ENCODE measurements at places on chromosomes 7 and 10.

DNA sequence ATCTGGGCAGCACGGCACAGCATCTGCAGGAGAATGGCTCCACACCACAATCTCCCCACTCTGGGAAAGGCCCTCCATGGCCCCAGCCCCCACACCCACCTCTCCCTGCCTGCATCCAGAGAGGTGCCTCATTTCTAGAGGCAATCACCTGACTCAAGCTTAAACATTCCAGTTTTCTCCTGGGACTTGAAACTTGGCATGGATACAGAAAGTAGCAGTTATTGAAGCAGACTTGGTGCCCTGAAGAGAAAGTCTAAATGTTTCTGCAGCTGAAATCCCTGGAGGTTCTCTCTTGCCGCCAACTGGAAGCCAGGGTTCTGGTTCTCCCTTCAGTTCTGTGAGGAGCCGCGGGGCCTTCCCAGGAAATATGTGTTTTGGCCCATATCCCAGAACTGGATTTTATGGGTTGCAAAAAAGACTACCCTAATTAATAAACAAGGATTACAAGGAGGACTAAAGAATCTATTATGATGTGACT is 122.8 kb downstream of the SKIDA1 start:
- no peak for DNase-seq

GRCh38 chr10:68897336-68897741 is 3.8 kb upstream of the DDX50 start:
- no peak for DNase-seq

DNA sequence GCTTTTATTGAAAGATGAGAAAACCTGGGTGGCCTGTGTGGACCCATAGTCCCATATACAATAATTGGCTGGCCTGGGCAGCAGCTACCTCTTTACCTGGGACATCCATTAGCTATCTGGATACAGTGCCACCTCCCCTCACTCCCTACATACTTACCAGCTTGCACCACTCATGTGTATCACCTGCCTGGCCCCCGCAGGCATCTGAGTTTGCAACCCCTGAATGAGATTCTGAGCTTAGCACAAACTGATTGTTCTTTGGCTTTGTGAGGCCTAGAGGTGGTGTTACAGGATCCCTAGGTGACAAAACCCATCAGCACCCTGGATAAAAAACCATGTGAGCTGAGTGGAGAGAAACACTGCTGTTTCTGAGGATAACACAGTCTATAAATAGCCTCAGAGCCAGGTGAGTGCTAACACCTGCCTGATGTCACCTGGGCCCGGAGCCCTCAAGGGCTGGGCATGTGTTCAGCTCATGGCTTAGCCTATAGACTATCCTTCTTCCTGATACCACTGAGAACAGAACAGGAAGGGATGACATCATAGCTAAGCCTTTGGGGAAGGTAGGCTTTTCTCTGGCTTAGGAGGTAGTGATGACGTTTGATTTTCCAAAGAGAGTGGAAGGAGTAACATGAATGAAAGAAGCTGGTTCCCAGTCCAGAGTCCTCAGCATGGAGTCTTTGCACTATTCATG is 2.6 kb upstream of the PPIF start:
- DNase-seq, result no peak

DNA sequence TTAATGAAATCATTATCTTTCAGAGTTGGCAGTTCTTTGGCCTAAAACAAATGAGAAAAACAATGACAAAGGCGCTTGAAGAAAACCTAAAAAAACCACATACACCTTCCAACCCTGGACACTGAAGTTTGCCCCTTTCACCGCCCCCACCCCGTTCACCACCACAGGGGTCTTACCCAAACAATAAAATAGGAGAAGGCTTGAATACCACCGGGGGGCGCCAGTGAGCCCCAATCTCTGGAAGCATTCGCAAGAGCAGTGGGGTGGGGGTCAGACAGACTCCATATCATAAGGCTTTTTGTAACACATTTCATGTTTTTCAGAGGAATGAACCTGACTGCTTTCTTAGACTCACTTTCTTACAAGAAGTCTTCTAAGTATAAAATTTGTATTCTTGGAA is 163.6 kb downstream of the PIP4K2A start:
- DNase-seq, result peak; percentile 49

- no peak for DNase-seq
These were observed 144.1 kb downstream of the HERPUD2 start for GRCh38 chr7:35550831-35551230.

DNA sequence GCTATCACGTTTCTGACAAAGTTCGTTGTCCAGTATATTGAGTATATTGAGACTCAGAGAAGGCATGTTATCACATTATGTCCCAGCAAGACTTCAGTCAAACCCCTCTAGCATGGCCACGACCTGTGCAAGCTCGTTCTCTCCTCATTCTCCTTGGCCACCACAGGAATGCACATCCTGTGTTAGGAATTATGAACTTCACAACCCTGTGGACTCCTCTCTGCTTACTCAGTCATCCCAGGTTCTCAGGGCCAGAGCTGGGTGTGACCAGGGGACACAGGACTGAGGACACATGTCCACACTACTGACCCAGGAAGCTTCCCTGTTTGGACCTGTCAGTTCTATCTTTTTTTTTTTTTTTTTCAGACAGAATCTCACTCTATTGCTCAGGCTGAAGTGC is 4.4 kb downstream of the SH2D4B start:
- no peak for DNase-seq

DNA sequence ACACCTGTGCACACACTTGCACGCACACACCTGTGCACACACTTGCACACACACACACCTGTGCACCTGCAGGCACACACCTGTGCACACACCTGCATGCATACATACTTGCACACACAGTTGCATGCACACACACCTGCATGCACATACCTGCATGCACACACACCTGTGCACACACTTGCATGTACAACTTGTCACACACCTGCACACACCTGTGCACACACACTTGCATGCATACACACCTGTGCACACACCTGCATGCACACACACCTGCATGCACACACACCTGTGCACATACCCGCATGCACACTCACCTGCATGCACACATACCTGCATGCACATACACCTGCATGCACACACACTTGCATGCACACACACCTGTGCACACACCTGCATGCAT is 150.1 kb upstream of the RHEB start:
- no peak for DNase-seq

DNA sequence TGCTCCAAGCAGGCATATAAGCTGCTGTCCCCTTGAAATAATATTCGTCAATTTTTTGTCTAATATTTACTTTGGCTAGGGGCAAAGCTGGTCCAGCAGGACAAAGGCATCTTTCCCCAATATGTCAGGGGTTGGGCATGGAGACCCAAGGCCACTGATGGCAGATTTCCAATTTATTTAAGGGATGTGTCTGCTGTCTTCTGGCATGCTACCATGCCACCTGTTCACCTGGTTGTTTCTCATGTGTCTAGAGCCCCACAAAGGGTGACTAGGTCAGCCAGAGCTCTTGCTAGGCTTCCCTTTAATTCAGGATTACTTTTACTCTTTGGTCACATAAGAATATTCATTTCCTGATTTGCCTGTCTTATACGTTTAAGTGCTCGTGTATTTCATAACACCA is 22.1 kb upstream of the SYPL1 start:
- no peak for DNase-seq

DNA sequence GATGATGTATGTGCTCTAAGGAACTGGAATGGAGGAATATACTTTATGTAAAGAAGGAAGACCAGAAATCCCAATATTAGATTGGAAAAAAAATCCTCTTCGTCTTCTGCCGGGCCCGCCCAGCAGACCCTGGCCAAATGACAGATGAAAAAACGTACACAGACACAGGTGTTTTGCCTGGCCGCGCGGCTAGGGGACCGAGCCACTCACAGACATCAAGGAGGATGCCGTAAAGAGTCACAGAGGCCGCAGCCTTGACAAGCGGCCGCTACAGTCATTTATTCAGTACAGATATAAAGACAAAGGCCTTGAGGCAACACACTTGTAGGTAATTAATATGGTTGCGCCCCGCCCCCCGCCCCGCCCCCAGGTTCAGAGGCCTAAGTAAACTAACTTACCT is 594.1 kb downstream of the GRM8 start:
- DNase-seq, result no peak

GRCh38 chr10:133124357-133125211 is 35.4 kb upstream of the KNDC1 start:
- no peak for DNase-seq

- DNase-seq, result no peak
These were observed 75.1 kb upstream of the INSIG1 start for GRCh38 chr7:155222573-155222972.
